Bronchial epithelial cell (primary cell): ENCODE measurements at places on chromosomes 6 and 20.

DNA sequence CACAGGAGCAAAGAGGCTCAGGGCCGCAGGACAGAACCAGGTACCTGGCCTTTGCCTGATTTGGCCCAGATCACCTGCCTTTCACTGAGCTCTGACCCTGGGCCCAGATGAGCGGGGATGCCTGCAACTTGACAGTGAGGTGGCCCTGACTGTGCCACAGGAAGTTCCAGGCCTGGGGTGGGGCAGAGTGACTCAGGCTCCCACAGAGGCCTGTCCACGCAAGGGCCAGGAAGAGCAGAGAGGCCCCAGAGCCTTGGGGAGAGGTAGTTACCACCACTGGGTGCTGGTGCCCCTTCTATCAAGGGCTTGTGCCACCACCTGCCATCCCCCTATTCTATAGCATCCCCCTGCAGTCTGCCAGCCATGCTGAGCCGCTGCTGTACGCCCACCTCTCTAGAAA is 4.1 kb upstream of the NOL4L start:
- peak; percentile 70 for DNase-seq

DNA sequence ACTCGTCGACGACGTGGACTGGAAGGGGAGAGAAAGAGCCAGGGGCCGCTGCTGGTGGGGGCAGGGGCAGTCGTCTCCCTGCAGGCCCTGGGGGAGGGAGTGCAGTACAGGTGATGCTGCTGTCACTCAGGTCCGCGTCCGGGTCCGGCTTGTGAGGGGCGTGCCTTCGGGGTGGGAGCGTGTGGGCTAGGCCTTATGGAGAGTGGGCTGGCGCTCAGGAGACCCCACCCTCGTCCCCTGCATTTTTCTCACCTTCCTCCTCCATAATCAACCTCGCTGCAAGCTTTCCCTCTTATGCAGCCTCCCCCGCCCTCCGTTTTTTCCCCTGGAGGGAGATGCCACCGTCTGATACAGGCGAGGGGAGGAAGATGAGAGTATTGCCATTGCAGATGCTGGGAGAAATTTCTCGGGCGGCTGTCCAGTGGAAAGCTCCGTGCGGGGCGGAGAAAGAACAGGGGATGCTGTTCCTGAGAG is 632 bp downstream of the PCMT1 start:
- peak; percentile 35 for DNase-seq

DNA sequence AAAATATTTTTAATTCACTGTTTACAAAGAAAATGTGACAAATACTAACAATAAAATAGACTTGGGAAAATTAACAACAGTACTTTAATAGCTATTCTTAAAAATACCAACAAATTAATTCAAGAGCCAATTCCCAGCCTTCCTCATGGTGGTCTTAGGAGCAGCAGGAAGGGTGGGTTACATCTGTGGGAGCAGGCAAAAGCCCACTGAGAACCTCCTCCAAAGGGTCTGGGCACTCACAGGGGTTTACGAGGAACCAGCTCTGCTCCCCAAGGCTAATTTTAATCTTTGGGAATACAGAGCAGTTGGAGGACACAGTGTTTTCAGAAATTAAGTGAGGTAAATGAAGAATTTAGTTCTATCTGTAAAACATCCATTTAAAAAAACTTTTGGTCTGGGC is 10.2 kb downstream of the SOD2 start:
- no peak for DNase-seq

DNA sequence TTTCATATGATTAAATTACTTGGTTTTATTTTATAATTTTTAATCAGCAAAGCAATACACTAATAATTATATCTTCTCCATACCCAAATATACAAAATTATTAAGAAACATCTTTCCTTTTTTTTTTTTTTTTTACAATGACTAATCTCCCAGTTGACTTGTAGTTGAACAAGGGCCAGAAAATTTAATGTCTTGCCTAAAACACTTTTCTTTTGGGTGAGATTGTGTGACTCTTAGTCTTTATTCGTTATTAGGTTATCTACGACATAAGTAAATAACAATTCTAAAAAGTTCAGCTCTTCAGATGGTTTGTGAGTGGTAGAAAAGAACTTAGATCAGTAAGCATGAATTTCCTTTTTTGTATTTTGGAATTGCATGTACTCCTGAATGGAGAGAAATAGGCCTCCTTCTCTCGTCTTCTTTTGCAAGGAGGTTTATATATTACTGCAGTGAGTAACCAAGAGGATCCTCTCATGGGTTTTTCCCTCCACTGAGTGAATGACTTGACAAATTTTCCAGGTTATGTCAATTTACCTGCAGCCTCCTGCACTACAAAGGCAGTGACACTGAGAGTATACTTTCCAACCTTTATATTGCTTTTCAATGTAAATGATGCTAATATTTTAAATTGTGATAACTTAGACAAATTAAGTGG is 364.5 kb upstream of the CITED2 start:
- no peak for DNase-seq

GRCh38 chr6:56424064-56424463 is 176.7 kb upstream of the COL21A1 start:
- DNase-seq, result no peak

GRCh38 chr20:38514185-38514584 is 41.5 kb downstream of the RALGAPB start:
- no peak for DNase-seq

GRCh38 chr6:90233213-90233612 is 63.4 kb downstream of the BACH2 start:
- no peak for DNase-seq

DNA sequence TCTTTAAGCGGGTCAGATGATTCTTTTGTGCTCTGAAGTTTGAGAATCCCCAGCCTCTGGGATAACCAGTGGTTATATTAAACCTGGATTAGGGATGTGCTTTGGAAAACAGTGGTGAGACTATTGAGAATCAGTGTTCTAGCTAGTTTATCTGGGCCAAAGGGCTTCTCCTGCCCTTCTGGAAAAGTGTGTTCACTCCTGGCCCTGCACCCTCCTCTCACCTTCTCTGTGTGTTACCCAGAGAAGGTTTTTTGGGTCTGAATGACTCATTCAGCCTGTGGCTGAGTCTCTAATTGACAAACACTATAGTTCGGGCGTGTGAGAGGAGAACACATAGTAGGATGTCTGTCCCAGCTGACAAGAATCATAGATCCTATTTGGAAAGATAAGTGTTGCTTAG is 66.7 kb downstream of the LRRC1 start:
- peak; percentile 43 for DNase-seq

DNA sequence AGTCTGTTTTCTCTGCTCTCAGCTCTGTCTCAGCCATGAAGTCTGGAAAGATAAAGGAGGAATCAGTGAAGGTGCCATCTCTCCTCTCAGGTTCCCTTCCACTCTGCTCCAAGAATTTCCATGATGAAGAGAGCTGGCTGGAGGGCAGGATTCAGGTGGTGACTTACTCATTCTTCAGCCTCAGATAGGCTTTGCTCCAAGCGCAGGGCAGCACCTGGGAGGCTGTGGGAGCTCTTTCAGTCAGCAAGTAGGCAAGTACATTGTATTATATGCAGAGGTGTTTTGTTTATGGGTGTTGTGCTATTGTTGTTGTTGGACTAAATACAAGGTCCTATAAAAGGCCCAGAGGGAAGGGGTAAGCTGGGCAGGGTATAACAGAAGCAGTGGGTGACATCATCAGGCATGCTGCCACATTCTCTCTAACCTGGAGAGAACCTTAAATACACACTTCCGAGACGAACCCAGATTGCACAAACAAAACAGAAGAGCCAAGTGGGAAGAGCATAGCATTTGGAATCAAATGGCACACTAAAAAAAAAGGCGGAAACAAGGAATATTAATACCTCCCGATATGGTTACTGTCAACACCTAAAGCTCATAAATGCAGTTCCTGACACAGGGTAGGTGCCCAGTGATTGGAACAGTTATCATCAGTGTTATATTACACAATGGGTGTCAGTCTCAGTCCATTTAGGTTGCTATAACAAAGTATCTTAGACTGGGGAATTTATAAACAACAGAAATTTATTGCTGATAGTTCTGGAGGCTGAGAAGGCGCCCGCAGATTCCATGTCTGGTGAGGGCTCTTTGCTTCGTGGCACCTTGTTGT is 14.5 kb upstream of the PSMG4 start:
- DNase-seq, result no peak
